ENCODE measurements at places on chromosomes 3 and 15.

GRCh38 chr3:5784690-5785089, 597.2 kb downstream of the EDEM1 start:
- no peak for DNase-seq

GRCh38 chr15:39918688-39919385, 1.2 kb downstream of the GPR176 start:
- DNase-seq = no peak

- DNase-seq = no peak
Measured at GRCh38 chr3:32502946-32503286, 264 bp upstream of the CMTM6 start.

GRCh38 chr3:46503200-46503874, 5.6 kb downstream of the RTP3 start:
- DNase-seq = no peak

GRCh38 chr3:48151058-48151806, 37.0 kb downstream of the CDC25A start:
- peak; percentile 38 for DNase-seq

DNA sequence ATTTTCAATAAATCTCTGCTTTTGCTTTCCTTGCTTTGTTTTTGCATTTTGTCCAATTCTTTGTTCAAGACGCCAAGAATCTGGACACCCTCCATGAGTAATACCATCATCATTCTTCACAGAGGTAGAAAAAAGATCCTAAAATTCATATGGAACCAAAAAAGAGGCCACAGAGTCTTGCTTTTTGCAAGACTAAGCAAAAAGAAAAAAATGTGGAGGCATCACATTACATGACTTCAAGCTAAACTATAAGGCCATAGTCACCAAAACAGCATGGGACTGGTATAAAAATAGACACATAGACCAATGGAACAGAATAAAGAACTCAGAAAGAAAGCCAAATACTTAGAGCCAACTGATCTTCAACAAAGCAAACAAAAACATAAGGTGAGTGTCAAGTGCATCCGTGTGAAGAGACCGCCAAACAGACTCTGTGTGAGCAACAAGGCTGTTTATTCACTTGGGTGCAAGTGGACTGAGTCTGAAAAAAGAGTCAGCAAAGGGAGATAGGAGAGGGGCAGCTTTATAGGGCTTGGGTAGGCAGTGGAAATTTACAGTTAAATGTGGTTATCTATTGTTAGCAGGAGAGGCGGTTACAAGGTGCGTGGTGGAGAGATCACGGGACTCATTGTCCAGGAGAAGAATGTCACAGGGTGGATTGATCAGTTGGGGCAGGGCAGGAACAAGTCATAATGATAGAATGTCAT, 10.9 kb downstream of the STRIT1 start:
- DNase-seq = no peak

DNA sequence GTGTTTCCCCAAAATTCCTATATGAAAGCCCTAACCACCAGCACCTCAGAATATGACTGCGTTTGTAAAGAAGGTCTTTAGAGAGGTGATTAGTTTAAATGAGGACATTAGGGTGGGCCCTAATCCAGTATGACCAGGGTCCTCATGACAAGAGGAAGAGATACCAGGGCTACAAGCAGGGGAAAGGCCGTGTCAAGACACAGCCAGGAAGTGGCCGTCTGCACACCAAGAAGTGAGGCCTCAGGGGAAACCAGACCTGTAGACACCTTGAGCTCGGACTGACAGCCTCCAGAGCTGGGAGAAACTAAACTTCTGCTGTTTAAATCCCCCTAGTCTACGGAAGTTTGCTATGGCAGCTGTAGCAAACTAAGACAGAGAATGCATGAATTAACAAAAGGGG, 14.2 kb downstream of the KIF7 start:
- no peak for DNase-seq

- no peak for DNase-seq
Measured at GRCh38 chr3:51789437-51789836, 10.4 kb upstream of the IQCF6 start.

GRCh38 chr3:139110072-139110830, 65.6 kb upstream of the PRR23C start:
- DNase-seq = no peak

DNA sequence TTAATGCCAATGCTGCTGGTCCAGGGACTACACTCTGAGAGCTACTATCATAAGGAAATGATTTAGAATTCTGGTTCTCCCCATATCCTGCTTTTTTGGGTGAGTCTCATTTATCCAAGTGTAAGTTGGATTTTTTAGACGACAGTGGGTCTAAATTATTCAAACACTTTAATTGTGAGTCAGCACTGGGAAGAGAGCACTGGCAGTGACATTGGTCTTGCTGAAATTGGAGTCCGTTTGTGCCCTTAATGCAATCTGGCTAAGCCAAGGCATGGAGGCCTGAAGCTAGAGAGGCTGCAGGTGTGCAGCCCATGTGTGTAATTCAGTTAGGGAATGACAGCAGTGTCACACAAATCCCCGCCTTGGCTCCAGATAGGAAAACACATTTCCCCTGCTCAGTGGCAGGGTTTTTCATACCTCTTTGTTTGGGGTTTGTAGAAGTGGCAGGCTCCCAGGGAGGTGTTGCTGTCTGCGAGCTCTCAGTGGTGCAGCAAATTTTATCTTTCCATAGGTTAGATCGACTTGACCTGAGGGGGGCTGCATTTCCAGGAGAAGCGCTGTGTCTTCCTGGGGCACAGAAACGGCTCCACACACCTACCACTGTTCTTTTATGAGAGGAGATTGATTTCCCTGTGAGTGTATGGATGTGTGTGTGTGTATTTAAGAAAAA, 197.7 kb downstream of the CD47 start:
- no peak for DNase-seq

DNA sequence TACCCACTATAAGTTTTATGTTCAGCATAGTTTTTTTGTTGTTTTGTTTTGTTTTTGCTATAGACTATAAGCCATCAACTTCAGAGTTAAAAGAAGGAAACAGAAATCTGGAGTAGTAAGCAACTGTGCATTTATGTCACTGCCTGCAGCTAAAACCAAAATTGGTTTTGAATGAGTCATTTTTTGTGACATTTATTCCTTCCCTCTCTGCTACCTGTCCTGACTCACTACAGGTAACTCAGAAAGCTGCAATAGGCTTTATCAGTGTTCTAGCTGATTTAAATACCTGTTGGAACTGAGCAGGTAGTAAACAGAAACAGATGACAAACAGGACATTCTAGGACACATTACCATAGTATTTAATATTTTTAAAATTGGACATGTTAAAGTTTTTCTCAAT, 393.3 kb upstream of the WNT5A start:
- DNase-seq = no peak

GRCh38 chr15:31161951-31162350, 60.4 kb upstream of the TRPM1 start:
- DNase-seq = no peak

DNA sequence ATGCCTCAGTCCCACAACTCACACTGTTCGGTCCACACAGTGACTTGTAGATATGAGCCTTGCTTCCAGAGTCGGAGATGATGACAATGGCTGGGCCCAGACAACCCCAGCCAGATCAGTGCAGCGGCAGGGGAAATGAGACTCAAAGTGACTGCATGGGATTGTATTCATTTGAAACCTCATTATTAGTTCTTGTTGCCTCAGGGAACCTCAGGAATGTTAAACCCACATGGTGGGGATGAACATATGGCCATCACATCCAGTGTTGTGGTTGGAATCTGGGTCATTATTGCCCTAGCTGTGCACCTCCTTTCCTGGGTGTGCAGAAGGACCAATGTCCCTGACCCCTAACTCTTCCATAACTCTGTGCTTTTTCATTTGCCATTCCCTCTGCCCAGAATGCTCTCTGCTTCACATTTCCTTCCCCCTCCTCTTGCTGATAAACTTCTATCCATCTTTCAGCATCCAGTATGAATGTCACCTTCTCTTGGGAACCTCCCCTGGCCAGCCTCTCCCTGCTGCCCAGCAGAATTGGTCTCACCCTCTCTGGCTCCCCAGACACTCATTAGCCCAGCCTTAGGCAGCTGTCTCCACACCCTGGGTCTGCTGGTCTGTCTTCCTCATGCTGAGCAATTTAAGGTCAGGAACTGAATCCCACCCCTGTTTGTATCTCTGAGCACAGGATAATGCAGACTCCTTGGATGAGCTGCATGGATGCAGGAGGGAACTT, 67.0 kb upstream of the TNFAIP8L3 start:
- DNase-seq = no peak

DNA sequence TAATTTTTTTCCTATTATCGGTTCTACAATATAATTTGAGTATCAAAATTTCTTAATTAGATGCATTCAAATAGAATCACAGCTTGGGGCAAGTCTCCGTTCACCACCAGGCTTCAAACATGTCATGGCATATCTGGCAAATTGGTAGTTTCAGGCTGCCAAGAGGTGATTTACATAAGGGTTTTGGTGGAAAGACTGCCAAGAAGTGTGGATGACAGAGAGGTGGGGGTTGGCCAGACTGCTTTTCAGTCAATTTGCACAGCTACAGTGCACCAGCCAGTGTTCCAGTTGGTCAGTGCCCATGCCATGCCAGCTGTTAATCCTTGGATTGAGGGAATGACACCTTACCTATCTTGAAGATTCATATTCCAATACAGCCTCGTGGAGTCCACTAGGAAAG, 8.4 kb upstream of the GSK3B start:
- no peak for DNase-seq

DNA sequence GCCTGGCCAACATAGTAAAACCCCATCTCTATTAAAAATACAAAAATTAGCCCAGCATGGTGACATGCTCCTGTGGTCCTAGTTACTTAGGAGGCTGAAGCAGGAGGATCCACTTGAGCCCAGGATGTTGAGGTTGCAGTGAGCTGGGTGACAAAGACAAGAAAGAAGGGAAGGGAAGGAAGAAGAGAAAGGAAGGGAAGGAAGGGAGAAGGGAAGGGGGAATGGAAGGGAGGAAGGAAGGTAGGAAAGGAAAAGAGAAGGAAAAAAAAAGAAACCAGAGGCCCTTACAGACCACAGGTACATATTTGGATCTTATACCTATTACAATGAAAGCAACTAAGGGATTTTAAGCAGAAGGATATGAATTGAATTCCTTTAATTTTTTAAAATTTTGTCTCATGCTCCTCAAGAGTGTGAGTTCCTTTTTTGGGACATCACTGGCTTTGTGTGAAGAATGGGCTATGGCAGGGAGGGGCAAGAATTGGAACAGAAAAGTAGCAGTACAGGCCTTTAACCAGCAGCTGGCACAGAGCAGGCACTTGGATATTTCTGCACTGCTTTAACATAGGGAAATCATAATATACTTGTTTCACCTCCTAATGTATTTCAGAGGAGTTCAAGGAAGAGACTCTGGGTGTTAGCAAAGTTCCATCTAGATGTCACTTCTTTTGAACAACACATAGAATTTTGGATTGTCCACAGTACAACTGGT, 7.9 kb downstream of the RAB27A start:
- no peak for DNase-seq

GRCh38 chr3:99645277-99646106, 7.1 kb downstream of the COL8A1 start:
- no peak for DNase-seq

- DNase-seq = no peak
Measured at GRCh38 chr15:92075764-92076163, 222.3 kb downstream of the SLCO3A1 start.

DNA sequence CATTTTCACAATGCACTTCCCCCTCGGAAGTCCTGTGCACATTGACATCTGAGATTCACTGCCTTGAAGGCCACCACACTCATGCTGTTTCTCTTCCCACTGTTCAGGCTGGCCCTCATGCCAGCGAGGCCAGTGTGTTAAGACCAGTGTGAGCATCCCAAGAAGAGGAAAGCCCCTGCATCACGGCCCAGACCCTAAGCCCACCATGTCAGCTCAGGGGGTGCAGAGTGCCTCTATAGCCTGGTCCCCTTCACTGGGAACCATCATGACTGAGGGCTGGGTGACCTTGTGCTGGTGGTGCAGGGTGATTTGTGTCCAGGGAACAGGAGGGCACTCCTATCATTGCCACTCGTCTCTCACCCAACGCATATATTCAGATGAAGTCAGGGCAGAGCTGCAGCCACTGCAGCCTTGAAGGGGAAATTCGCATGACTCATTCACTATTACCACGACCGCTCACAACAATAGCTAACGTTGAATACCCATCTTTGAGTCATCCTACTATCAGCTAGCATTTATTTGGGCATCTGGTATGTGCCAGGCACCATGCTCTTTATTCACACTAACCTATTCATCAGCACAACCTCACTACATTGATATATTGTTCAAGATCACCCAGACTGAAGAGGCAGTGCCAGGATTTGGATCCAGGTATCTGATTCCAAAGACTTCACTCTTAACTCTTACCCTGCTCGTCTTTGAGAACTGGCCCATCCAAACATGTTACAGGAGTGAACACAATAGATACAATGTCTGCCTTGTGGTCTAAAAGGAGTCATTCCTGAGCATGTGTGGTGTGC, 58.8 kb upstream of the SLC6A11 start:
- no peak for DNase-seq

DNA sequence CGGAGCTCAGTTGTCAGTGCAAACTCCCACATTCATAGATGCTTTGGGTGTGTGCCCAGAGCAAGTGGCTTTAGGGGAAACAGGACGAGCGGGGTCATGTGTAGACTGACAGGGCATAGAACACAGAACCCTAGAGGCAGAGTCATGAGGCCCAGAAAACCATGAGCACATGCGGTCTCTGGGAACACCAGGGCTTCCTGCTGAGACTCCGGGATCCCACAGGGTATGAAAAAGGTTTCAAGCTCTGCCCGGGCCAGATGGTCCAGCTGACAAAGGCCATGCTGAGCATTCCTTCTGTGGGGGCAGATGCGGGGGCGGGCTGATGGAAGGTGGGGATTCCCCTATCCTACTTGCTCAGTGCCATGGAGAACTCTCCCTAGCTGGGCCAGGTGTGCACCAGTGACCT, 44.8 kb downstream of the ROPN1B start:
- no peak for DNase-seq

DNA sequence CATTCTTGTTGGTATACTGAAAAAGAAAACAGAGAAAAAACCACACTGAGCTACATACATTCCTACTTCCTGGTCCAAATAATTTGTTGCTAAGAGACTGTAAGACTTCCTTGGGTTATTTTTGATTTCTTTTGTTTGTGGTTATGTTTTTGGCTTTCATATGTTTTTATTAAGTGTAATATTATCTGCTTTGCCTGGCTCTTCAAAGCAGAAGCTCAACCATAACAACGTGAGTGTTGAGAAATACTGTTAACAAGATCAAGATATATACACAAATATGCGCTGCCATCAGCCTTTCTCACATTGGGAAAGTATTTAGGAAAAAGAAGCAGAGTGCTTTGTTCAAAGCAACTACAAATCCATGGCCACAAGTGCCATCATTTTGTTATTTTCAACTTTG, 556.2 kb upstream of the CBLB start:
- DNase-seq = no peak

- no peak for DNase-seq
Measured at GRCh38 chr15:78343276-78344060, 3.3 kb downstream of the CRABP1 start.

GRCh38 chr15:57302640-57303257, 73.6 kb upstream of the CGNL1 start:
- no peak for DNase-seq

DNA sequence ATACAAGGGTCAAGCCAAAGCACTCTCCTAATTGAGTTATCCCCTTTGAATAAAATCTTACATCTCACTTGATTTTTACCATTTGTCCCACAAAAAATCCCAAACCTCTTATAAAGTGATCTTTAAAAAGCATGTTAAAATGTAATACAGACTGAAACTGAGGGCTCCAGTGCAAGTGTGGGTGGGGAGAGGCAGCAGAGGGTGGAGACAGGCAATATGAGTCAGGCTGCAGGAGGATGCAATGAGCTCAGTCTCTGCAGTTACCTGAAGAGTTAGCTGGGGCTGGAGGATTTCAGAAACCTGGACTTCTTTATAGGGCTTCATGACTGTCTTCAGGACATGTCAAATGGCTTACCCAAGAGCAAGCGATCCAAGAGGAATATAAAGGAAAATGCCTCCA, 14.2 kb upstream of the COLQ start:
- no peak for DNase-seq

All from CMK (cell line).